ENCODE measurements at places on chromosomes 12 and 14.

GRCh38 chr12:106855221-106855758 is 80.8 kb downstream of the RIC8B start:
- DNase-seq: no peak

DNA sequence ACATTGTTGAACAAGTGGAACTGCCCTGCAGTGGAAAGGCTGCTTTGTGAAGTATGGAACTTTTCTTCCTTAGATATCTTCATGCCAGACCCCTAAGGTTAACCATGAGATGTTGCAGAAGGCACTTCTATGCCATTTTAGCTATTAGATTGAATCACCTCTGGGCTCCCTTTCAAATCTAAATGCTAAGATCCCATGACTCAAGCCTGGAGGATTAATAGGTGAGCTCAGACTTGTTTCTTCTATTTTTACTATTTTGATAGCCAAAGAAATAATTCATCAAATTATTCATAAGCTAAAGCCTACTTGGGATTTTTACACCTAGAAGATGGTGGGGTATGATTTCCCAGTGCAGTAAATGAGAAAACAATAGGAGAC is 64.3 kb downstream of the DAD1 start:
- no peak for DNase-seq

DNA sequence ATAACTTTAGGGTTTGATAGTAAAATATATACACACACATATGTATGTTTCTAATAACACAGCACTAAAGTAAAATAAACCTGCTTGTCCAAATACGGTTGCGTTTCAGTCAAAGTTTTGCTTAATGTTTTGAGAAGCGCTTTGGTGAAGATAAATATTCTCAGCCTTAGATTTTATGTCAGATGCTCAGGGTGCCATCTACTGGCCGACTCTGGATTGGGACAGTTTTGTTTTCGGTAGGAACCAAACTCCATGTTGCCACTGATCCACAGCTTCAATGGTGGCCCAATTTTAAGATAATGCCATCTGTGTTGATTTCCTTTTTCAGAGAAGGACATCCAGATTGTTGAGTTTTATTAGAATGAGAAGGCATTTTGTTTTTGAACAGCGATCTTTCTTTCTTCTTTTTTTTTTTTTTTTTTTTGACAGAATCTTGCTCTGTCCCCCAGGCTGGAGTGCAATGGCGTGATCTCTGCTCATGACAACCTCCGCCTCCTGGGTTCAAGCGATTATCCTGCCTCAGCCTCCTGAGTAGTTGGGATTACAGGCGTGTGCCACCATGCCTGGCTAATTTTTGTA is 43.1 kb downstream of the LLPH start:
- DNase-seq: peak; percentile 88

DNA sequence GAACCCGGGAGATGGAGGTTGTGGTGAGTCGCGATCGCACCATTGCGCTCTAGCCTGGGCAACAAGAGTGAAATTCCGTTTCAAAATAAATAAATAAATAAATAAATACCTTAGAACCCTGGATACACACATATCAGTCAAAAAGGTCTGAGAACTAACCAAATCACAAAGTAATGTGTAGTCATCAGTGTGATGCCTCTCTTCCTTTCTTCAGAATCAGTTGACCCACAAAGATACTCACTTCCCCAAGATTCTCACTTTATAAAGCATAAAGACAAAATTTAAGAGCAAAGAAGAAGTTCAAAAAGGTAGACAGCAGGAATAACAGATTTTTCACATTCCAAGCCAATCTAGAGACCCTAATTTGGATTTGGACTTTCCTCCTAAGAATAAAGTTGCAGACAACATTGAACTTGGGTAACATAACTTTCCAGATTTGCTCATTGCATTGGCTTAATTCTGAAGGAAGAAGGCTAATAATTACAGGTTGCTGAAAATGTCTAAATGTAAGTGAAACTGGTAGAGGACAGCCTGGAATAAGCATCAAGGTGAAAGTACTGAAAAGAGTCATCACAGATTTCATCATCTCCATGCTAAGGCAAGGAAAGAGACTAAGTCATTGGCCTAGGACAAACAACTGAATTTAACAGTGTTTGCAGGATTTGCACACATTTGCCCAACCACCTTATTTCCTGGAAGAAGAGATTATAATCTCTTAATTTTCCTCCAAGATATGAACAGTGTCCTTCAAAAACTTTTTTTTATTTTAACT is 17.4 kb downstream of the TMED10 start:
- DNase-seq: no peak

DNA sequence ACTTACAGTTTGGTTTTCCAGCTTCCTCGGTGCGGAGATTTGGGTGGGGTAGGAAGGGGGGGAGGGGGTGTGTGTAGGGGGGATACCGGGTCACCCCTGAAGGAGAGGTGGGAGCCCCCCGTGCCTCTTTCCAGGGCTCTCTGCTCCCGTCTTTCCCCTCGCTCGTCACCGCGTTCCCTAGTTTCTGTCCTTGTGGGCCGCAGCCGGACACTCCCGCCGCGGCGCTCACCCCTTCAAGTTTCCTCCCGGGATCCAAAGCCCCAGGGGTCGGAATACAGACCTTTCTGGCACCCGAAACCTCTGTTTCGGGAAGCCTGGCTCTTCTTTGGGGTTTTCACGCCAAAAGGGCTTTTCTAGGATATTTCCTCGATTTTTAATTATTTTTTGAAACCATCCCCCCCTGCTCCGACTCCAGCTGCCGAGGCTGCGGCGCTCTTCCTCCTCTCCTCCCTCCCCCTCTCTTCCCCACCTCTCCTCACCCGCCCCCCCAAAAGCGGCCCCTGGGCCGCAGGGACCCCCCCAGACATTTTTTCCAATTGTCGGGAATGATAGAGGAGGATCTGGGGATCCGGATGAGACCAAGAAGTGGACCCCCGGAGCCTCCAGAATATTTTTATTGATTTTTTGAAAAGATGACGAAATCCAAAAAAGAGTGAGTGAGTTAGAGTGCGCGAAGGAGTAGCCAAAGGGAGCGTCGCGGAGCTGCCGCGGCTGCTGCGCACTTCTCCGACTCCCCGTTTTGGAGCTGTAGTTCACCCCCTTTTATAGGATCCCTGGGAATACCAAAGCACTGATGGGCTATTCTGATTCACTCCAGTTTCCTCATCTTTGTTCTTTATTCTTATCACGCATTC is 1.7 kb downstream of the CCND2 start:
- DNase-seq: no peak

GRCh38 chr12:8996682-8997405 is 7.5 kb downstream of the KLRG1 start:
- no peak for DNase-seq

DNA sequence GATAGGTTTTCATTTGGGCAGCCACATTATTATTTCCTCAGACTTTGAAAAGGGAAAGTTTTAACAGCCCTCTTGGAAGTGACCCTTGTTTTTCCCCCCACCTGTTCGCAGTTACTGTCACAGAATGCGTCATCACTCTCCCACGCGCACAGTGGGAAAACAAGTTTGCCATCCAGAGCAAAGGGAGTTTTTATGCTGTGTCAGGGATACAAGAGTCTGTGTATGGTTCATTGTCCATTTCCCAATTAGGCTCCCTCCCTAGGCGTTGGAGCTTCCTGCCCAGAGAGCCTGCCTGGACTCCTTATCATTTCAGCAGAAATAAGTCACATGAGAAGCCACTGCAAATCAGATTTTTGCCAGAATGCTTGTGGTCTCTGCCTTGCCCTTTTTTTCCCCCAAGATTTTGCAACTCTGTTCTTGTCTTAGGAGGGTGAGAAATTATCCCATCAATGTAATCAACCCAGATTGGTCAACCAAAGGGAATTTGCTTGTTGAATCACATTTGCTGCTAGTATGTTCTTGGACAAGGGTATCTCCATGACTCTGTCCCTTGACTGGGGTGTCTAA is 104.1 kb downstream of the IGF1 start:
- DNase-seq: no peak

GRCh38 chr12:57764662-57765002 is 2.2 kb downstream of the CYP27B1 start:
- DNase-seq: no peak

- DNase-seq: no peak
These were observed 454.1 kb upstream of the DCN start for GRCh38 chr12:91636721-91637120.

DNA sequence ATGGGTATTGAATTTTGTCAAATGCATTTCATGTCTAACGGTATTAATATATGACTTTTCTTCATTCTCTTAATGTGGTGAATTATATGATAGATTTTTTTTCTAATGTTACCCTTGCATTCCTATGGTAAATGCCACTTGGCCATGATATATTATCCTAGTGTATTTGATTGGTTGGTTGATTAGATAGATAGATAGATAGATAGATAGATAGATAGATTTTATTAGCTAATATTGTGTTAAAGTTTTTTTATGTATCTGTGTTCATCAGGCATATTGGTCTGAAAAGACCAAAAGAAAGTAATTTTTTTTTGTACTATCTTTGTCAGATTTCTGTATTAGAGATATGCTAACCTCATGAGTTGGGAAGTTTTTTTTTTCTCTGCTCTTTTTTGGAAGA is 124.6 kb downstream of the TGFB3 start:
- no peak for DNase-seq

GRCh38 chr14:95471016-95471415 is 45.4 kb downstream of the SYNE3 start:
- no peak for DNase-seq

GRCh38 chr12:90519285-90519684 is 435.7 kb downstream of the CCER1 start:
- DNase-seq: no peak

GRCh38 chr12:24172031-24172772 is 222.7 kb upstream of the SOX5 start:
- peak; percentile 34 for DNase-seq

DNA sequence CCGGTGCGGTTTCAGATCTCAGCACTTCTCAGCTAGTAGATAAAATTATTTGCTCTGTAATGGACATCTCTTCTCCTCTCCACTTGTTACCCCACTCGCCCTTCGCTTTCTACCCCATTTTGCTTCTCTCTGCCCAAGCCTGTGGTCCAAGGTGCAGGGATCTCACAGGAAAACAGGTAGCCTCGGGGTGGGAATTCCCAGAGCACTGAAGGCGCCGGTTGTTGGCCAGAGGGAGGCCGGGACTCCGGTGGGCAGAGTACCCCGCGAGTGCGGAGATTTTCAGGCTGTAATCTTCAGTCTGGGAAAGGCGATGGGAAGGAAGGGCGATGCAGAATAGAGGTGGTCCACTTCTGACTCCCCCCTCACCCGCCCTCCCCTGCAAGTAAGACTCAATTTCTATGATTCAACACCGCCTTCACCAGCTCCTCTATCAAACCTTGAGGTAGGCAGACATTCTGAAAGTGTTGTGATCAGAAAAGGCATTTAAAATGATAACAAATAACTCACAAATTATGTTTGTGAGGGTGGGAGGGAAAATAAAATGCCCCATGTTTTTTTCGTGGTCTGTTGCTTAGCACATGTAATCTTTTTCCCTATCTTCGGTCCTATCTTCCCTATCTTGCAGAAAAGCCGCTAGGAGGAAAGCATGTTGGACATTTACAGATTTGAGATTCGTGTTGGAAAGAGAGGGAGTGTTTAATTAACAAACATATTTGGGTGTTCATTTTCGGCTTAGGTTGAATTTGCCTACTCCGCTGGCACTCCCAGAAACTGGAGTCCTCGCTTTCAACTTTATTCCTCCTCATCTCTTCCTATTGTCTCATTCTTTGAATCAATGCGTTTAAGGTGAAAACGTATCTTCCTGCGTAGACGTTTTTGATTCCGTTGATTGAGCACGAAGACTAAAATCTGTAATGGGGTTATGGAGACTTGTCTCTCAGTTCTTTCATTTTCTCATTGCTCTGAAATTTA is 8.5 kb downstream of the FOXG1 start:
- no peak for DNase-seq

DNA sequence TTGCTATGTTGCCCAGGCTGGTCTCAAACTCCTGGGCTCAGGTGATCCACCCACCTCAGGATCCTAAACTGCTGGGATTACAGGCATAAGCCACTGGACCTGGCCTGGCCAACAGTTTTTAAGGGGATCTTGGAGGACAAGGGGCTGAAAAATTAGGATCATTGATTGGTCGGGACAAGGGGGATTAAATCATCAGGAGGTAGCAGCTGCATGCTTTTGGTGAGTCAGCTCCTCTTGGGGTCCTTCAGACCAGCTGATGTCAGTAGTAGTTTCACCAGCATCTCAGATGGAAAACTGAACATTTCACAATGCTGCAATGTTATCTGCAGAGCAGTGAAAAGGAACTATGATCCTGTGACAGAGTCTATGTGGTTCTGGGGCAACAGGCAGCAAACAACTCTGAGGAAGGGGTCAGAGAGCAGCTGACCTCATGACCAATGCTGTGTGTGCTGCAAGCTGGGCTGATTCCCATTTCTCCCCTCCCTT is 6.3 kb downstream of the LRRC74A start:
- DNase-seq: no peak

DNA sequence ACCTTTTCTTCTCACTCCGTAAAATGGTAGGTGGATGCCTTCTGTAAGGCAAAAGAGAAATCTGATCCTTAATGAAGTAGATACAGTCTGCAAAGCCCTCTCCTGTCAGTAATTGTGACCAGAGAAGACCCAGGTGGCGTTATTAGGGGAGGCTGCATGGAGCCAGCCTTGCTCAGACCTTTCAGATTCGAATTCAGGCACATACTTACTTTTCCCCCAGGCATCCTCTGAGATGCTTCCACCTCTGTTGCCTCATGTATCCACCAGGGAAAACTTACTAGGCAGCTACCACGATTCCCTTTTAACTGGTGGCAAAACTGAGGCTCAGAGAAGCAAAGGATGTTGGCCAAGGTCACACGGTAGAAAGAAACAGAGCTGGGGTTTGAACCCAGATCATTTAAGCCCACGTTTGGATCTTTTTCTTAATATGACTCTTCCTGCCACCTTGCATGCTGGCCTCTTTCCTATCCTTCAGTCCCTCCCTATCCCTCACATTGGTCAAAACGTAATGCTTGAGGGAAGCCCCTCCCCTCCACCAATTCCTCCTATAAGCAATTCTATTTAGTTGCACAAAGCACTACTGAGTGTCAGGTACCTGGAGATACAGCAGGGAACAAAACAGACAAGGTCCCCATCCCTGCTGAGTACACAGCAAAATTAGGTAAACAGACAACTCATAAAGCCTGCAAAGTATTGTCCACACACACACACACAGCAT is 179.4 kb downstream of the KSR2 start:
- no peak for DNase-seq

- DNase-seq: no peak
These were observed 7.9 kb downstream of the DACT1 start for GRCh38 chr14:58645641-58646040.

DNA sequence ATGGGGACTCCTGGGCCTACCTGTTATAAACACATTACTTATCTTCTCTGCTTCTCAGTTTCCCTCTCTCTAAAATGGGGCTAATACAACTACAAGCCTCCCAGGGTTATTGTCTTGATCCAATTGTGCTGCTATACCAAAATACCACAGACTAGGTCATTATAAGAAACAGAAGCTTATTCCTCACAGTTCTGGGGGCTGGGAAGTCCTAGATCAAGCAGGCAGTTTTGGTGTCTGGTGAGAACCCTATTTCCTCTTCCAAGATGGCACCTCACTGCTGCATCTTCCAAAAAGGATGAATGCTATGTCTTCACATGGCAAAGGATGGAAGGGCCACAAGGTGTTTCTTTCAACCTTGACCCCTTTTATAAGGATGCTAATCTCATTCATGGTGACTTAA is 732.9 kb upstream of the TBX3 start:
- no peak for DNase-seq

GRCh38 chr12:87047691-87048090 is 791.5 kb upstream of the MGAT4C start:
- DNase-seq: no peak

- no peak for DNase-seq
These were observed 1323.3 kb downstream of the LRFN5 start for GRCh38 chr14:42929806-42930480.

- DNase-seq: no peak
These were observed 34.6 kb upstream of the ANKRD9 start for GRCh38 chr14:102544046-102544746.

- no peak for DNase-seq
These were observed 68.6 kb upstream of the RESF1 start for GRCh38 chr12:31890295-31891285.
